Kidney (tissue), 22 donors: ENCODE measurements at places on chromosomes 1 and 21. TPM values are rescaled to one million over a fixed set of nuclear protein-coding genes. Genes with fewer than 3 reads are reported as not detected.

- no peak for DNase-seq
- H3K4me3 ChIP-seq = no peak overlapping the region
- no peaks in the 10 kb centered on the region for H3K27me3 ChIP-seq
These were observed 20.4 kb downstream of the ARHGEF19 start for GRCh38 chr1:16191916-16192546.

AMY1B gene
- not detected for total RNA-seq

DNA sequence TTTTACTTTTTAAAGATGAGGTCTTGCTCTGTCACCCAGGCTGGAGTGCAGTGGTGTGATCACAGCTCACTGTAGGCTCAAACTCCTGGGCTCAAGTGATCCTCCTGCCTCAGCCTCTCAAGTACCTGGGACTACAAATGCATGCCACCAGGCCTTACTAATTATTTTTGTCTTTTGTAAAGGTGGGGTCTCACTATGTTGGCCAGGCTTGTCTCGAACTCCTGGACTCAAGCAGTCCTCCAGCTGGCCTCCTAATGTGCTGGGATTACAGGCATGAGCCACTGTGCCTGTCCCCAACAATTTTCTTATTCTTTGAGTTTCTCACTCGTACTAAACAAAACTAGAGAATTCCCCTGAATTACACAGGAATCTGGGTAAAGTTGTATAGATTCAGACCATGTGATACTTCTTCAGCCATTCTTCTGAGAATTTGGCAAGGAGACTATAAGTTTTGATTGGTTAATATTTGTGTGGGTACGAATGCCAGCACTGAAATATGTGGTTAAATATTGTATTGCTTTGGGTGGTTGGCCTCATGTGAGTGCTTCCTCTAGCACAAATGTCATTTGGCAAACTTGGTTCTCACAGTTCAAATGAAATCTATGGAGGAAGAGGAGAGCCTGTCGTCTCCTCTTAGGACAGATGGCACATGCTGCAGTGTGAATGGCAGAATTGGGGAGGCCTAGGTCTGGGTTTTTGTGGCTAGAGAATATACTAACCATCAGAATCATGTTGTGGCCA lies 104.9 kb downstream of the RUNX1 start:
- H3K27me3 ChIP-seq = no peaks in the 10 kb centered on the region
- DNase-seq = no peak
- no peak overlapping the region for H3K4me3 ChIP-seq
- no peak overlapping the region for H3K27ac ChIP-seq

FRRS1 gene
- total RNA-seq = 7.4 TPM

- no peak overlapping the region for H3K4me3 ChIP-seq
- H3K27ac ChIP-seq = no peak overlapping the region
- H3K4me1 ChIP-seq = peaks cover 3% of the 10 kb centered on the region
- DNase-seq = peak; percentile 18
- no peaks in the 10 kb centered on the region for H3K27me3 ChIP-seq
These were observed 197.5 kb upstream of the PTBP2 start for GRCh38 chr1:96524100-96524499.

- no peak overlapping the region for H3K4me3 ChIP-seq
- no peaks in the 10 kb centered on the region for H3K27me3 ChIP-seq
- no peaks in the 10 kb centered on the region for H3K4me1 ChIP-seq
- H3K36me3 ChIP-seq = no peaks in the 10 kb centered on the region
These were observed 21.9 kb downstream of the TRAF5 start for GRCh38 chr1:211348547-211348946.

DNA sequence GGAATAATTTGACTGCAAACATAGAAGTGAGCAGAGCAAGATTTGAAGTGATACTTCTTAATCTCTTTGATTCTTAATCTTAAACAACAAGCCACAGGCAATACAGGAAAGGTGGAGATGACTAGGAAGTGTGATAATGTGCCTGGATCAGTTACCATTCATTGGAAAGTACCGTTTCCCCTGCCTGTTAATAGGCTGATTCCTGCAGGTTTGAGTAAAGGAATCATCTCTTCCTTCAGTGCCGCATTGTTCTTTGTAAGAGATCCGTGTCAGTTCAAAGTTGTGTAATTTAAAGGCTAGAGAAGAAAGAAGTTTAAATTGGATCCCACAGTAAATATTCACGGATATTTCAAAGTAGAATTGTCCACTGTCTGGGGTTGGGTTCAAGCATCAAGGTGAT lies 43.5 kb upstream of the BCL10 start:
- H3K4me1 ChIP-seq = no peaks in the 10 kb centered on the region
- no peak for DNase-seq
- H3K27me3 ChIP-seq = no peaks in the 10 kb centered on the region

DNA sequence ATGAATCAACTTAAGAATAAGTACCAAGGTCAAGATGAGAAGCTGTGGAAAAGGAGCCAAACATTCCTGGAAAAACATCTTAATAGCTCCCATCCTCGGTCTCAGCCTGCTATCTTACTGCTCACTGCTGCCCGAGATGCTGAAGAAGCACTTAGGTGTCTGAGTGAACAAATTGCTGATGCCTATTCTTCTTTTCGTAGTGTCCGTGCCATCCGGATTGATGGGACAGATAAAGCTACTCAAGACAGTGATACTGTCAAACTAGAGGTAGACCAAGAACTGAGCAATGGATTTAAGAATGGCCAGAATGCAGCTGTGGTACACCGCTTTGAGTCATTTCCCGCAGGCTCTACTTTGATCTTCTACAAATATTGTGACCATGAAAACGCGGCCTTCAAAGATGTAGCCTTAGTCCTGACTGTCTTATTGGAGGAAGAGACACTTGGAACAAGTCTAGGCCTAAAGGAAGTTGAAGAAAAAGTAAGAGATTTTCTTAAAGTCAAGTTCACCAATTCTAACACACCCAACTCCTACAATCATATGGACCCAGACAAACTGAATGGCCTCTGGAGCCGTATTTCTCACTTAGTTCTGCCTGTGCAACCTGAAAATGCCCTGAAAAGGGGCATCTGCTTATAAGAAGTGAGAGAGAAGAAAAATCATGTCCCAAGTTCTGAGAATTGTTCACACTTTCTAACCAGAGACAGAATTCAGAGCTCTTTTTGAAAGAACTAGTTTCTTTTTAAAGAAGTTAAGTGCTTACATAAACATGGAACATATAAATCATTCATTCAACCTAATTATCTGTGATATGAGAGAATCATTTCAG lies 35.7 kb downstream of the TOR1AIP1 start:
- no peak overlapping the region for H3K27ac ChIP-seq
- H3K36me3 ChIP-seq = peaks cover 24% of the 10 kb centered on the region
- H3K4me3 ChIP-seq = no peak overlapping the region
- no peaks in the 10 kb centered on the region for H3K27me3 ChIP-seq
- DNase-seq = no peak
